ENCODE measurements at places on chromosomes 1 and 21. TPM values are rescaled to one million over a fixed set of nuclear protein-coding genes. Genes with fewer than 3 reads are reported as not detected.

The MPL gene
- not detected for total RNA-seq

The EPHA10 gene
- not detected for total RNA-seq

The MAP10 gene
- total RNA-seq: 1.4 TPM

The FAM76A gene
- total RNA-seq: 5.2 TPM

The ZYG11A gene
- 0.78 TPM for total RNA-seq

The LINGO4 gene
- not detected for total RNA-seq

The FNBP1L gene
- 23.1 TPM for total RNA-seq

The ADGRB2 gene
- total RNA-seq: 6.9 TPM

The TMCC2 gene
- total RNA-seq: 2.3 TPM

The TCHHL1 gene
- not detected for total RNA-seq

The PTPRC gene
- not detected for total RNA-seq

The TMEM52 gene
- not detected for total RNA-seq

The CELA2A gene
- not detected for total RNA-seq

The SERTAD4 gene
- total RNA-seq: 3.4 TPM

The TAS1R1 gene
- not detected for total RNA-seq

The HES3 gene
- not detected for total RNA-seq

The IL22RA1 gene
- 0.20 TPM for total RNA-seq

The SYTL1 gene
- 1.2 TPM for total RNA-seq

The CHRM3 gene
- total RNA-seq: 0.98 TPM

The SLFNL1 gene
- total RNA-seq: 0.15 TPM

The ERG gene
- total RNA-seq: 1.3 TPM

The KRTAP26-1 gene
- not detected for total RNA-seq

The FCGR1A gene
- not detected for total RNA-seq

The SLC30A10 gene
- not detected for total RNA-seq

The IVL gene
- not detected for total RNA-seq

The KIRREL1 gene
- 142 TPM for total RNA-seq

The PLEKHM2 gene
- total RNA-seq: 58.3 TPM

The MAP3K21 gene
- 0.12 TPM for total RNA-seq

The FLAD1 gene
- 13.7 TPM for total RNA-seq

The CRP gene
- not detected for total RNA-seq

The NES gene
- total RNA-seq: 30.6 TPM

The TTC22 gene
- total RNA-seq: not detected

The CCDC185 gene
- not detected for total RNA-seq

The HPDL gene
- 0.83 TPM for total RNA-seq

The CSF3R gene
- total RNA-seq: not detected

The NMNAT1 gene
- total RNA-seq: 12.5 TPM

Data from cardiac ventricle fibroblast (primary cell).